NCI-H1092 (cell line): ENCODE measurements at places on chromosomes 1 and 21.

DNA sequence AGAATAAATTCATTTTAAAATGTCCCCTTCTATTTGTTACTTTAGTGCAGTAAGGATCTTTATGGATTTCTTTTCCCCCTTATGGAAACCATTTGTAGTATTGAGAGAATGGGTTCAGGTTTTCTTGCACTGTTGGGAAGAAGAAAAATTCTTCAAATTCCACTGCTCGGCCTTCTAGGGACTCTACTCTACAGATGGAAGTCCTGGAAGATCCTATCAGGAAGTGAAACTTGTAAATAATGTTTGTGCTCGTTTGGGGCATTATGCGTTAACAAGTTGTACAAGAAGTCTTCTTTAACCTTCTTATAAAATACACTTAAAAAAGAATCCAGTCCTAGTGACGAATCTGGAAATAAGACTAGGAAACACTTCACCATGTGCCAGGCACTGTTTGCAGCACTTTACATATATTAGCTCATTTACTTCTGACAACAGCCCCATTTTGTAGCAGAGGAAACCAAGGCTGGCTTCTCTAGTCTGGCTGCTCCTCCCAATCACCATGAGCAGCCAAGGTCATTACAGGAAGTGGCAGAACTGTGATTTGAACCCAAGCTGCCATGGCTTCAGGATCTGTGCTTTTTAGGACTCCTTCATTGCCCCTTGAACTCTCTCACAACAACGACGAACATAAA is 11.8 kb downstream of the LRRC8D start:
- no peak for DNase-seq

DNA sequence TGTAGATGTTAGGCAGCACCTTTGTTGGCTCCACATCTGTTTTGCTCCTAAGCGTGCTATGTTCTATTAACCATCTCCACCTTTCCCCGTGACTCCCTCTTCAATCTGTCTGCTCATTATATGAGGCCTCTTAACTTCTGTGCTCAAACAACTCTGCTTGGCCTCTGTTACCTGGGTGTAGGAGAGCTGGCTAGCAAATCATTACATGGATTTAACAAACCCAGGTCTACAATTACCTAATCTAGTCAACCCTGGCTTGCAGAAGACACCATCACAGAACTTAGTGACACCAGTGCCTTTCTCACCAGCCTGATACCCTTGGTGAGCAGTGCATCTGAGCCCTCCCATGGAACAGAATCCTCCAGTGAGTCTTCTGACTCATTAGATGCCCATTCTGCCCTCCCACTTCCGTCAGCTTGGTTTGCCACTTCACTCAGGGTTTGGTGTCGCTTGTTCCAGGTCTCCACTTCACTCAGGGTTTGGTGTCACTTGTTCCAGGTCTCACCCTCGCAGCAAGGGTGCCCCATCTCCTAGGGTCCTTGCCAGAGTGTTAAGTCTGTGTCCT is 92.0 kb upstream of the KIF26B start:
- DNase-seq, result no peak

- DNase-seq, result no peak
Observed at GRCh38 chr1:226438007-226438406, 30.1 kb upstream of the PARP1 start.

DNA sequence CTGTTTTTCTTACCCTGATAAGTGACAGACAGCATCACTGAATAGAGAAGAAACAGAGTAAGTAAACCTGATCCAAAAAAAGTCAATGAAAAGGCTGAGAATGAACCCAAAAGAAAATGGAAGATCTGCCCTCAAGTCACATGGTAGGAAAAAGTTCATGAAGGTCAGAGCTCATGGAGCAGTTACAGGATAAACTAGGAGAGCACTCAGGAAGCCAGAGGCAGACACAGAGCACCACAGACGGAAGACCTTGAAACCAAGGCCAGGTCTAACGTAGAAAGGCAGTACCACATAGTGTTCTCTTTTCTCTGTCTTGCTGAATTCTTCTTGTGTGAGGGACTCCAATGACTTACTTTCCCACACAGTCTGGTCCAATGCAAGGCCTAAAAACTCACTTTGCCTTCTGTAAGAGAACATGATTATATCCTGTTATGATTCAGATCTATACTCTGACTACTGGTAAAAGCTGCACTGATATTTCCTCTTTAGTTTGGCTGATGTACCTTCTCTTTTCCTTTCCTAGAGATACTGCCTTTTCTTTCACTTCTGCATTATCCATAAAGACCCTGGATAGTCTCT is 40.8 kb downstream of the RTCA start:
- no peak for DNase-seq

GRCh38 chr21:46060596-46061061 is 37.3 kb upstream of the COL6A2 start:
- no peak for DNase-seq

GRCh38 chr1:88239205-88239604 is 444.9 kb upstream of the PKN2 start:
- DNase-seq, result no peak

GRCh38 chr21:16554503-16554902 is 824.7 kb downstream of the USP25 start:
- no peak for DNase-seq

DNA sequence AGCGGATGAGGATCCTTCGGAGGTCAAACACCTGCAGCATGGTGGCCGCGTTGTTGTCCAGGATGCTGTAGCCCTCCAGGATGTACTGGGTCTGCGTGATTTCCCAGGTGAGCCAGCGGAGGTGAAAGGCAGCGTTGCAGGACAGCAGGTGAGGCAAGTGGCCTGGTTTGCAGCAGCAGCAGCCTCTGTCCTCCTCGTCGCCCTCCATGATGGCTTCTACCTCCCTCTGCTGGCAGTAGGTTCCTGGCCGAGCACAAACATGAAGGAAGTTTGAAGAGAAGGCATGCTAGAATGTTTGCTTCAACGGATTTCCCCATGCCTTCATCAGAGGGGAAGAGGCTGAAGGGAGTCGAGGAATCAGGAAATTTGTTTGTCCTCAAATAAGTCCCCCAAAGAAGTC is 74.7 kb downstream of the NTPCR start:
- DNase-seq, result peak; percentile 30

GRCh38 chr1:230277201-230278025 is 148.7 kb downstream of the PGBD5 start:
- no peak for DNase-seq
